Esophagus squamous epithelium (tissue), 5 donors: ENCODE measurements at places on chromosomes 1 and 21.
A peak's percentile ranks its signal among the peaks of the same experiment; 100 is the strongest.

DNA sequence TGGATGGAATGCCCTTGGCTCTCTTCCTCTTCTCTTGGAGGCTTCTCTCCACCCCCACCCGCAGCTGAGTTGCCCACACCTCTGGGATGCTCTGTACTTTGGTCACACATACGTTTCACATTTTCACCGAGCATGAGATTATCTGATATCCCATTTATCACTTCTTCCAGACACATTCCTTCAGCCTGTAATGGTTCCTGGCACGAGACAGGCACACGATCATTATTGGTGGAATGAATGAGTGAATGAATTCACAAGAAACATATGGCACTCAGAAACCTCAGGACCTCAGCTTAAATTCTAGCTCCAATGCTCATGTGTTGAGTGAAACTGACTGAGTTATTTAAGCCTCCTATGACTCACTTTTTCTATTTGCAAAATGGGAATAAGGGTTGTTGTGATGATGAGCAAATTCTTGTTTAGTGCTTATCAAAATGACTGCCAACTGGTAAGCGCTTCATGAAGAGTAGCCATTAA is 242.7 kb upstream of the JUN start:
- DNase-seq, result no peak

GRCh38 chr1:157390651-157391050 is 161.7 kb downstream of the FCRL5 start:
- DNase-seq, result no peak

DNA sequence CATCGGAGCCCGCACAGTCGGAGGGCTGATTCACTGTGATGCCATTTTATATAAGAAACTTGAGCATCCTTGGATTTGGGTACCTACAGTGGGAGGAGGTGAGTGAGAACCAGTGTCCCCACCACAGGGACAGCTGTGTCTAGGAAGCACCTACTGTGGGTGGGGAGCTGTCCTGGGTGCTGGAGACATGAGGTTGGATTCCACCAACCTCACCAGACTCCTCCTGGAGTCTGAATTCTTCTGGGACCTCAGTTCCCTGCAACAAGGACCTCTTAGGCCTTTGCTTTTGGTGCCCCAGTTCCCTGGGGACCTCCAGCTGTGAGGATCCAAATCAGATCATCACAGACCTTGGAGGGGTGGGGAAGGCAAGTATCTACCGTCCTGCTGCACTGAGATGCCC is 188.8 kb downstream of the PRDM16 start:
- DNase-seq, result no peak

DNA sequence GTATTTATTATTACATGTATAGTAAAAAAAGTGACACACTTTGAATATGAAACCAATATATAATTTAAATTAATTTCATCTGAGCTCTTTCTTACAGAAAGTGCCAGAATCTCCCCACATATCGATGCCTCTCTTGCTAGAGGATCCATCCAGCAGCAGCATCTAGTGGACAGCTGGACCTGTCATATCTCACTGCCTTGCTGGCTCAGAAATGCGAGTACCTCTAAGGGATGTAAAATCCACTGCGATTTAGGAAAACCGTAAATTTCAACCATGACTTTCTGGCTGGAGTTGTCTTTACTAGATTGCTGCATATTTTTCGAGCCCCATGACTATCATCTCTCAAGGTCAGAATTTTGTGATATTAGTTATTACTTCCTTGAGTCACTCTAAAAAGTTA is 333.8 kb downstream of the NEGR1 start:
- DNase-seq, result no peak

DNA sequence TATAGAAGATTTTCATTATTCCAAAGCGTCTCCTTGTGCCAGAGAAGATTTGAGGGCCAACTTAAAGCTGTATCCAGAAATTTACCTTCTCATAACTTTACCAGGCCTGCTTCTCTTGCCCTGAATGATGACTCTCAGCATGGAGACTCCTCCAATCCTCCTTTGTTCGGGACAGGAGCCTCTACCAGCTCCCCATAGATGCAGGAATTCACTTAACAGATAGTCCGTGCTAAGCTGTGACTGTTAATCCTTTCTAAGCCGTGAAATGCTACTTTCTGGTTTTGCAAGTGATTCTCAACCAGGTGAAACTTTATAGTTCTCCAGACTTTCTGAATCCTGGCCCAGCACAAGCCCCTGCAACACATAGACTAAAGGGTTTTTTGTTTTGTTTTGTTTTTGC is 31.8 kb upstream of the KCND3 start:
- no peak for DNase-seq

DNA sequence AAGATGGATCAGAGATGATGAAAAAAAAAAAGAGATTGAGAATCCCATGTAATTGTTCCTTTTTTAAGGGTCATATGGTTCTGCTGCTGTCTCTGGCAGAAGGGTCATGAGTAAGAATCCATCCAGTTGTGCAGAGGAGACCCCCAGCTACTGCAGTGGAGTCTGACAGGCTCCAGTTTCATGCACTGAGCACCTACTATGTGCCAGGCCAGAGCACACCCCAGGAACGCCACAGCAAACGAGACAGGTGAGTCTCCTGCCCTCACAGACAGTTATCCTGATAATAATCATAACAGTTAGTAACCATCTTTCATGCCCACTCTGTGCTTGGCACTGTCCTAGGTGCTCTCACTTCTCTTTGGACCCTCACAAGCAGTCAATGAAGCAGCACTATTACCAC is 420.0 kb downstream of the MATN1 start:
- DNase-seq, result no peak

DNA sequence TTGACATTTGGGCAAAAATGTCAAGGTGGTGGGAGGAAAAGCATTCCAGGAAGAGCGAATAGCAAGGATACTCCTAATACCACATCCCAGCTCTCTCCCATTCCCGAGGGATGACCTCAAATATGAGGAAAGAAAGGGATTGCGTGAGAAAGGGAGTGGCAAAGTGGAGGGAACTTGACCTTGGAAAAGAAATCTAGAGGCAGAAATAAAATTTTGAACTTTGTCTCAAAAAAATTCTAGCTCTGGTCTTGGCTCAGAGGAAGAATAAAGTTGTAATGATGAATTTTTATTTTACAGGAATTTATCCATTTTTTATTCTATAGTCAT is 127.8 kb downstream of the TBX19 start:
- no peak for DNase-seq

GRCh38 chr1:33660244-33660643 is 187.8 kb downstream of the ZSCAN20 start:
- DNase-seq, result no peak

- DNase-seq, result no peak
These were observed 675.3 kb downstream of the LTN1 start for GRCh38 chr21:28317177-28317950.

- no peak for DNase-seq
These were observed 35.3 kb upstream of the NFIA start for GRCh38 chr1:61047061-61047460.

DNA sequence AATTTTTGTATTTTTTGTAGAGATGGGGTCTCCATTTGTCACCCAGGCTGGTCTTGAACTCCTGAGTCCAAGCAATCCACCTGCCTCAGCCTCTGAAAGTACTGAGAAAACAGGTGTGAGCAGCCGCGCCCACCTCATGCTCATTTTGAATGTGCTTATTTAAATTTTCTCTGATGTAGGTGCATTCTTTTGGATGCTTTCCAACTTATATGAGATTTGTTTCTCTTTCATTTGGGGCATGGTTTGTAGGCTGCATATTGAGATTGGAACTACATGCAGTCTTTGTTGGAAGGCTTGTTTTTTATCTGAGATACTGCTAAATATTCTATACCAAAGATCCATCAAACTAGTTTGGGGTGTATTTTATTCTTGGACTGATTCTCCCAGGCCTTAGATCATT is 81.0 kb upstream of the IVNS1ABP start:
- DNase-seq, result no peak

DNA sequence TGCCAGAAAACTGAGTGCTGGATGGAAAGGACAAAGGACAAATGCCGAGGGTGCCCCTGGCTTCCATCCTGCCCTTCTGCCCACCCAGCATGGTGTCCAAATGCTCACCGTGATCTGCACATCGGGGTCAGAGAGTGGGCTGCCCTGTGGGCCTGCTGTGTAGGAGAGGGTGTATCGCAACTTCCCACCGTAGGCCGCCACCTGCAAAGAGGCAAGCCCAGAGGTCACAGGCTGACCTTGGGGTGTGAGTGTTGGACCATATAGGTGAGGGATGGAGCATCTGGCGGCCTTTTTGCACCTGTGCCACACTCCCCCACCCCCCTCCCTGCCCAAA is 53.5 kb downstream of the LDLRAD2 start:
- no peak for DNase-seq

GRCh38 chr21:38282921-38283320 is 26.1 kb downstream of the KCNJ15 start:
- DNase-seq, result no peak

- DNase-seq, result no peak
These were observed 3.1 kb downstream of the USP48 start for GRCh38 chr1:21779613-21780521.

DNA sequence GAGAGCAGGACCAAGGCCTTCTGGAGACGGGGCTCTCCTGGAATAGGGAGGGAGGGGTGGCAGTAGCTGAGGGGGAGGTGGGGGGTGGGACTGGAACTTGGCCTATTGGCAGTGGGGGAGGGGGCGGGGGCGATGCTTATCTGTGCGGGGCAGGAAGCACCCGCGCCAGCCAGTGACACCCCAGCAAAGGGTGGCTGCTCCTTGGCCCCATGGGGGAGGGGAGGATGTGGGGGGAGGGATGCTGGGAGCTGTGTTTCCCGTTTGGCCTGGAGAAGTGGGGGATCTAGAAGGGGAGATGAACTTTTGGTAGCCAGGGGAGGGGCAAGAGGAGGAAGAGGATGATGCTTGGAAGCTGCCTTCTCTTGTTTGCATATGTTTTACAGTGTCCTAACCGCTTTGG is 11.0 kb downstream of the ZBTB7B start:
- DNase-seq, result no peak

GRCh38 chr1:94273111-94273510 is 35.7 kb upstream of the ARHGAP29 start:
- no peak for DNase-seq

DNA sequence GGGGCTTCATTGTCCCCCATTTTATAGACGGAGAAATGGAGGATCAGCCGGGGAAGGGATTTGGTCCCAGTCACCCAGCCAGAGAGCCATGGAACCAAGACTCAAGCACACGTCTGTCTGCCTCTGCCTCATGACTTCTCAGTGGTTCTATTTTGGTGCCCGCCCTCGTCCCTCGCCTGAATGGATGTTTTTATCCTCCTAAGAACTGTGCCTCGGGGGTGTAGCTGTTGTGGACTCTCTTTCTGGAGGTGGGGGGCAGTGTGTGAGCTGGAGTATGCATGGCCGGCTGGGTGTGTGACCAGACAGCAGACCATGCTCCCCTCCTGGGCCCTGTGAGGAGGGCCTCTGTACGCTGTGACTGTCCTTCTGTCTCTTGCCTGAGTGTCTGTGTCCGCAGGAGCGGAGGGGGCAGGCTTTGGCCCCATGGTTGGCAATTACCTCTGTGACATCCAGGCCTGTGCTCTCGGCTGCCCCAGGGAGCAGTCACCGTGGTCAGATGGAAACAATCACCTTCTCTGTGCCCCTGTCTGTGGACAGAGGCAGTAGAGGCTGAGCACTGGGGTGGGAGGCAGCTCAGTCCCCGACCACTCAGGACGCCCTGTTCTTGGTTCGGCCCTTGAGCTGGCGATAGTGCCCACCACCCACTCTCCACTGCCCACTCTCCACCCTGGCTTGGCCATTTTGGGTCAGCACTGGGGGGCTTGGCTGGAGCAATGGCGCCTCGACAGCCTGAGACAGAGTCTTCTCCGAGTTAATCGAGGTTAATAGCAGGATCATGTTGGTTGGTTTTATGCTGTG is 20.4 kb downstream of the WNT4 start:
- DNase-seq, result no peak

DNA sequence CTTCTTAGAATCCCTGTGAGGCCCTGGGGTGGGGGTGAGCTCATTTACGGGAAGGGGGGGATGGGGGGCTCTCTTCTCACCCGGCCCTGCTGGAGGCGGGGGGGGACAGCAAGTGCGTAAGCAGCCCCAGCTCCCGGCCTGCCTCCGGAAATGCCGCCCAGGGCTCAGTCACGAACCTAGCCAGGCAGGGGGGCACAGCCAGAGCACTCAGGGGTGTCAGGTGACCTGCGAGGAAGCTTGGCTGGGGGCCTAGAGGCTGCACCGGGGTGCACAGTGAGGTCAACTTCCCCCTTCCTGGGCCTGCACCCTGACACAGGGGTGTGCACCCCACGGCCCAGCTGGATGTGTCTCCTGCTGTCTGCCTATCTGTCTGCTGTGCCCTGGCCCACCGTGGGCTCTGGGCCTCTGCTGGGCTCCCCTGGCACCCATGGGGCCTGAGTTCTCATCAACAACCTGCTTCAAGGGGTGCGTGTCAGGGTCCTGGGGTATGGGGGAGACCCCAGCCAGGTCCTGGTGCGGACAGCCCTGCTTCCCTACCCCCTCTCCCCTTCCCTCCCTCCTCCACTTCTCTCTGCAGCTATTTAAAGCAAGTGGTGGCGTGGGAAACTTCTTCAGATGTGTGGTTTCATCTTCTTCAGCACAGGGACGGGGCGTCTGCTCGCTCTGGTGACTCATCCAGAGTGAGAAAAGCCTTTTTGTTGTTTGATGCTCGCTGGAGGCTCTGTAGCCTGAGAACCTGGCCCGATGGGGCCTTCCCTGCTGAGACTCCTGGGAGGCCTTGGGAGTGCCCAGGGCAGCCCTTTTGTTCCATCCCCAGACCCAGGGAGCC is 92.5 kb upstream of the RUNX3 start:
- peak; percentile 53 for DNase-seq

DNA sequence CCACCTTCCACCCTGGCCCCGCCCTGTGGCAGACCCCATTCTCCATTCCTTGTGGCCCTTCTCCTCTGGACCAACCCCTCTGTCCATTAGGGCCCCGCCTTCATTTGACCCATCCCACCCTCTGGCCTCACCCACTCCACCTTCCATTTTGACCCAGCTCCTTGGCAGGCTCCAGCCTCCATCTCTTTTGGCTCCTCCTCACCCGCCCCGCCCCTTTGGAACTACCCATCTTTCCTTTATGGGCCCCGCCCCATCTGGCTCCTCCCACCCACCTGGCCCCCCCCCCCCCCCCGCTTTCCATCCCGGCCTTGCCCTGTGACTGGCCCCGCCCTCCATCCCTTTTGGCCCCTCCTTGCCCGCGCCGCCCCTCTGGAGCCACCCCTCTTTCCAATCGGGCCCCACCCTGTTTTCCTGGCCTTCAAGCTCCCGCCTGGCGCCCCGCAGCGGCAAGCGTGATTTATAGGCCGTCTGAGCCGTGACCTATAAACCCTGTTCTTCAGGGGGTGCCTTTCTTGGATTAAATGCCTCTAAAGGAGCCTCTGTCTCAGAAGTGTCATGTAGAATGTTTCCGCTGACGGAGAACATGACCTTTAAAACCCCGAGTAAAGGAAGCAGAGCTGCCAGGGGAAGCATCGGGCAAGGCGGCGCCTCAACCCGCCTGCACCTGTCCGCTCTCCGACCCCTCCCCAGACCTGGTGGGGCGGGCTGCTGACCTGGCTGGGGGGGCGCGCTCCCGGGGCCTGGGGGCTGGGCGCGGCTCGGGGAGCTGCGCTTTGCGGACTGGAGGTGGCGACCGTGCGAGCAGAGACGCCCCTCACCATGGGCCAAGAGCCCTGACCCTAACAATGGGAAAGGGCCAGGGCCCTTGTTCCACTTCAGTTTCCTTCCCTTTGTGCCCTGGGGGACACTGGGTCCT is 178.0 kb downstream of the CAMTA1 start:
- no peak for DNase-seq

- no peak for DNase-seq
These were observed 57.4 kb downstream of the SLC9A1 start for GRCh38 chr1:27097484-27097917.
